ENCODE measurements at places on chromosomes 5 and 9. TPM values are rescaled to one million over a fixed set of nuclear protein-coding genes. Genes with fewer than 3 reads are reported as not detected.

DNA sequence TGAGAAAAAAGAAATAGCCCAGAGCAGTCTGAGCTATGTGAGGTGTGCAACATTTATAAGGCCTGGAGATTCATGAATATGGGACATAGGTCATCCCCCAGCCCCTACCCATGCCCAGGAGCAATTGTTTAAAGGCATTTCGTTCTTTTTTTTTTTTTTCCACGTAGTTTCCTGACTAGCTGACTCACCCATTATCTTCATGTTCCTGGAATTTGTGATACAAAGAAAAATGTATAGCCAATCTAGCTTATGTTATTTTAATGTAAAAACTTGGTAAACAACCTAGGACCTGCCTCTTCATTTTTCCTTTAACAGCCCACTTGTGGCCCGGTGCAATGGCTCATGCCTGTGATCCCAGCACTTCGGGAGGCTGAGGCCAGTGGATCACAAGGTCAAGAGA is 81.3 kb downstream of the OSTF1 start:
- H3K27me3 ChIP-seq: no peaks in the 10 kb centered on the region
- DNase-seq: peak; percentile 60
- H3K4me1 ChIP-seq: peaks cover 32% of the 10 kb centered on the region

GRCh38 chr5:156149213-156149612 is 177.8 kb upstream of the SGCD start:
- no peak overlapping the region for H3K27ac ChIP-seq
- DNase-seq: no peak
- H3K27me3 ChIP-seq: no peaks in the 10 kb centered on the region

GRCh38 chr5:159419576-159419975 is 89.3 kb upstream of the IL12B start:
- no peaks in the 10 kb centered on the region for H3K27me3 ChIP-seq
- no peaks in the 10 kb centered on the region for H3K36me3 ChIP-seq
- no peak overlapping the region for H3K4me3 ChIP-seq
- DNase-seq: no peak
- no peak overlapping the region for H3K27ac ChIP-seq

- peak; percentile 43 for DNase-seq
- peak overlapping the region; percentile 22 for H3K27ac ChIP-seq
- peaks cover 23% of the 10 kb centered on the region for H3K27me3 ChIP-seq
- peak overlapping the region; percentile 83 for H3K4me3 ChIP-seq
- H3K4me1 ChIP-seq: peaks cover 30% of the 10 kb centered on the region
Measured at GRCh38 chr5:107669096-107670031, 1.4 kb downstream of the EFNA5 start.

IFNA2 gene
- total RNA-seq: not detected

AP3B1 gene
- total RNA-seq: 26.3 TPM

- H3K27me3 ChIP-seq: no peaks in the 10 kb centered on the region
- DNase-seq: no peak
- no peak overlapping the region for H3K4me3 ChIP-seq
- H3K4me1 ChIP-seq: no peaks in the 10 kb centered on the region
Measured at GRCh38 chr5:180115326-180116076, 43.9 kb upstream of the RNF130 start.

FOXD4L6 gene
- not detected for total RNA-seq

- no peaks in the 10 kb centered on the region for H3K27me3 ChIP-seq
- no peak for DNase-seq
- no peaks in the 10 kb centered on the region for H3K4me1 ChIP-seq
- H3K4me3 ChIP-seq: no peak overlapping the region
- H3K36me3 ChIP-seq: no peaks in the 10 kb centered on the region
Measured at GRCh38 chr5:159650803-159651202, 265.5 kb upstream of the ADRA1B start.

GRCh38 chr5:24899180-24899579 is 254.4 kb upstream of the CDH10 start:
- DNase-seq: no peak
- no peaks in the 10 kb centered on the region for H3K36me3 ChIP-seq
- H3K27me3 ChIP-seq: no peaks in the 10 kb centered on the region
- H3K4me1 ChIP-seq: no peaks in the 10 kb centered on the region
- no peak overlapping the region for H3K27ac ChIP-seq

GRCh38 chr5:157999696-158000095 is 140.8 kb upstream of the CLINT1 start:
- no peak overlapping the region for H3K27ac ChIP-seq
- no peak overlapping the region for H3K4me3 ChIP-seq
- no peak for DNase-seq
- H3K36me3 ChIP-seq: no peaks in the 10 kb centered on the region
- H3K27me3 ChIP-seq: no peaks in the 10 kb centered on the region

GRIN1 gene
- total RNA-seq: 0.11 TPM

GRCh38 chr9:8338767-8339510 is 539.4 kb upstream of the DMAC1 start:
- H3K27ac ChIP-seq: no peak overlapping the region
- no peaks in the 10 kb centered on the region for H3K4me1 ChIP-seq
- DNase-seq: no peak
- no peaks in the 10 kb centered on the region for H3K27me3 ChIP-seq
- H3K4me3 ChIP-seq: no peak overlapping the region

DNA sequence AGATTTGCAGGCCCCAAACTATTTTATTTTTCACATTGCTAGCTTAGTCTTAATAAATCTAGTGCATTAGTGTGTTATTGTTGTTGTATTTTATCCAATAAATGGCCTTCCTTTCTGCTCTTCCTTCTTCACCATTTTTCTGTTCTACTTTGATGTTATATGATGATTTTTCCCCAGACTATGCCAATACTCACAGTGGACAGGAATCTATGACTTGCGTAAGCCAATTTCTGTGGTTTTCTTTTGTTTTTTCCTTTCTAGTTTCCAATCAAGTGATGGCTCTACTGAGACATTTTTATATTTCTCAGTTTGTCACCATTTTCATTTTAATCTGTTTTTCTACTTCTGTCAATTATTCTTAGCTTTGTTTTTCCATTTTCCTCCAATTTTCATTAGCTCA is 106.8 kb upstream of the FBXL7 start:
- DNase-seq: no peak
- no peaks in the 10 kb centered on the region for H3K4me1 ChIP-seq
- peaks cover 27% of the 10 kb centered on the region for H3K27me3 ChIP-seq
- no peak overlapping the region for H3K4me3 ChIP-seq
- H3K36me3 ChIP-seq: no peaks in the 10 kb centered on the region
- H3K27ac ChIP-seq: no peak overlapping the region

FAM81B gene
- total RNA-seq: not detected

- no peak overlapping the region for H3K4me3 ChIP-seq
- H3K27ac ChIP-seq: no peak overlapping the region
- no peaks in the 10 kb centered on the region for H3K4me1 ChIP-seq
- H3K27me3 ChIP-seq: no peaks in the 10 kb centered on the region
- no peaks in the 10 kb centered on the region for H3K36me3 ChIP-seq
Measured at GRCh38 chr9:83383034-83383433, 155.2 kb downstream of the FRMD3 start.

PCDHA11 gene
- total RNA-seq: not detected

- H3K27ac ChIP-seq: no peak overlapping the region
- no peaks in the 10 kb centered on the region for H3K36me3 ChIP-seq
- H3K27me3 ChIP-seq: no peaks in the 10 kb centered on the region
- no peaks in the 10 kb centered on the region for H3K4me1 ChIP-seq
- no peak for DNase-seq
- no peak overlapping the region for H3K4me3 ChIP-seq
Measured at GRCh38 chr5:113281194-113281593, 153.6 kb downstream of the TSSK1B start.

GRCh38 chr5:74017112-74017511 is 391.1 kb downstream of the ARHGEF28 start:
- peak; percentile 82 for DNase-seq
- H3K4me1 ChIP-seq: peaks cover 26% of the 10 kb centered on the region
- H3K27me3 ChIP-seq: no peaks in the 10 kb centered on the region
- no peak overlapping the region for H3K4me3 ChIP-seq
- H3K27ac ChIP-seq: peak overlapping the region; percentile 96

DNA sequence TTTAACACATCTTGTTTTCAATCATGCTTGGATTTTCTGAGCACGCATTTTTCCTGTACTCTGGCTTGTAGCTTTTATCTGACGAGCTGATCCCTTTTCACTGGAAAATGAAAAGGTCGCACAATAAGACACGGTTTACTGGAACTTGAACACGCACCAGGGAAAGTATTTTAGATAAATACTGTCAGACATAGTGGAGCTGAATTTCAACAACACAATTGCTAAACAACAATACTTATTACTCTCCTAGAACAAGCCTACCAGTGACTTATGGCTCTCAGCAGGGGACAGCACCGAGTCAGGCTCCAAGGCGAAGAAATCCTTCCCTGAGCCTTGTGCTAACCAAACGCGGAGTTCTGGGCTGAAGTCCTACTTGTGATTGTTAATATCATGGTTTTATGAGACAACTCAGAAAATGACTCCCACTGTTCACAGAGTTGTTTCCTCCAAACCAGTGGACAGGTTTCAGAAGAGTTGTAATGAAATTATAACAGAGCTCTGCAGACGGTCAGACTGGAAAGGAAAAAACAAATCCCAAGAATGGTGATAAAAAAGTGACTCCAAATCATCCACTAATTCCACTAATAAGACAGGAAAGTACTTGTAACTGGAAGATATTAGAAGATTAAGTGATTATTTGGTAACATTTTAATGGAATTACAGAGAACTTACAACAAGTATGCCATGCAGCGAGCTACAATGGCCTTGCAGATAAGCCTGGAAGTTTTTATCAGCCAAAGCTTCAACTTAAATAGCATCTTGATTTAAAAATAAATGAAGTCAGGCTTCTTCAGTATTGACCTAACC is 359.6 kb downstream of the EBF1 start:
- DNase-seq: peak; percentile 11
- H3K4me3 ChIP-seq: no peak overlapping the region
- no peaks in the 10 kb centered on the region for H3K27me3 ChIP-seq
- H3K27ac ChIP-seq: no peak overlapping the region

- no peak for DNase-seq
- H3K4me1 ChIP-seq: peaks cover 6% of the 10 kb centered on the region
- no peaks in the 10 kb centered on the region for H3K36me3 ChIP-seq
- H3K4me3 ChIP-seq: no peak overlapping the region
- H3K27ac ChIP-seq: no peak overlapping the region
- no peaks in the 10 kb centered on the region for H3K27me3 ChIP-seq
Measured at GRCh38 chr9:127223266-127223665, 41.3 kb upstream of the GARNL3 start.

MED7 gene
- total RNA-seq: 10.6 TPM

GRCh38 chr9:102085548-102085947 is 347.1 kb upstream of the GRIN3A start:
- no peaks in the 10 kb centered on the region for H3K36me3 ChIP-seq
- H3K4me3 ChIP-seq: no peak overlapping the region
- H3K27ac ChIP-seq: no peak overlapping the region
- no peaks in the 10 kb centered on the region for H3K4me1 ChIP-seq
- no peak for DNase-seq

DNA sequence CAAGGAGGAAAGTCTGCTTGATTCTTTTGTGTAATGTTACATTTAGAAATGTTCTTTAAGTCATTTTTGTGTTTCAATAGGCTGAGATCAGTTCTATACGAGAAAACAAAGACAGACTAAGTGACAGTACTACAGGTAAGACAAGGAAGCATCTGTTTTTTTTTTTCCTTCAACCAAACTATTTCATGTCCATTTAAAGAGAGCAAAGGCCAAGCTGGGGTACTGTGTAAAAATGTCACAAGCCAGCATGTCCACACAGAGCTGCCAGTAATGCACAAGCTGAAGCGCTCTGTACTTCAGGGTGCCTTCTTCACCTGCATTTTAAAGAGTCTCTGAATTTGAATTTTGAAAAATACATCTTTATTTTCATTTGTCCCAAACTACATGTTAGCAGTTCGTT is 20.2 kb upstream of the TTC23L start:
- no peak for DNase-seq
- no peak overlapping the region for H3K27ac ChIP-seq
- H3K27me3 ChIP-seq: no peaks in the 10 kb centered on the region
- no peaks in the 10 kb centered on the region for H3K4me1 ChIP-seq
- H3K36me3 ChIP-seq: peaks cover 56% of the 10 kb centered on the region

- H3K4me3 ChIP-seq: no peak overlapping the region
- no peak overlapping the region for H3K27ac ChIP-seq
- DNase-seq: no peak
- H3K4me1 ChIP-seq: no peaks in the 10 kb centered on the region
- no peaks in the 10 kb centered on the region for H3K36me3 ChIP-seq
Measured at GRCh38 chr5:42120070-42120469, 195.0 kb downstream of the FBXO4 start.

SGCD gene
- 0.15 TPM for total RNA-seq

GRCh38 chr5:113778147-113778546 is 264.7 kb downstream of the YTHDC2 start:
- no peaks in the 10 kb centered on the region for H3K27me3 ChIP-seq
- no peaks in the 10 kb centered on the region for H3K4me1 ChIP-seq
- no peaks in the 10 kb centered on the region for H3K36me3 ChIP-seq
- no peak overlapping the region for H3K4me3 ChIP-seq
- no peak for DNase-seq

CCDC183 gene
- total RNA-seq: 0.87 TPM

- no peaks in the 10 kb centered on the region for H3K36me3 ChIP-seq
- DNase-seq: no peak
- H3K4me1 ChIP-seq: no peaks in the 10 kb centered on the region
- no peak overlapping the region for H3K4me3 ChIP-seq
Measured at GRCh38 chr9:123960366-123960765, 30.4 kb upstream of the DENND1A start.

GRCh38 chr9:126380447-126380846 is 53.8 kb downstream of the MVB12B start:
- no peak overlapping the region for H3K27ac ChIP-seq
- no peak overlapping the region for H3K4me3 ChIP-seq
- no peaks in the 10 kb centered on the region for H3K27me3 ChIP-seq
- no peaks in the 10 kb centered on the region for H3K36me3 ChIP-seq

DNA sequence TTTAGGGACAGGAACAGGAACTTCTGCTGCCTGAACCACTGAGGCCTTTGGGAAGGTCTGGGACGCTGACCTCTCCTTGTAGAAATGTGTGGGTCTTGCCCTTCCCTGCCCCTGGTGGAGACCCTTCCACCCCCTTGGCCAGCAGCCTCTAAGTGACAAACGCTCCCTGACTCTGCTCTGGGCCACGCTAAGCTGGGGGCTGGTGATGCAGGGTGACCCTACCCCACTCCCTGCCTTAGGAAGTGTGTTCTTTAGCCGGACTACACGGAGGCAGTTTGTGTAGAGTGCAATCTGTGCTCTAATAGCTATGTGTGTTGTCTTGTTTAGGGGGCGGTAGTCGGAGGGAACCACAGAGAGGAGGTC is 123.0 kb downstream of the COL23A1 start:
- no peaks in the 10 kb centered on the region for H3K27me3 ChIP-seq
- H3K27ac ChIP-seq: no peak overlapping the region
- H3K4me1 ChIP-seq: peaks cover 18% of the 10 kb centered on the region
- H3K36me3 ChIP-seq: no peaks in the 10 kb centered on the region

DNA sequence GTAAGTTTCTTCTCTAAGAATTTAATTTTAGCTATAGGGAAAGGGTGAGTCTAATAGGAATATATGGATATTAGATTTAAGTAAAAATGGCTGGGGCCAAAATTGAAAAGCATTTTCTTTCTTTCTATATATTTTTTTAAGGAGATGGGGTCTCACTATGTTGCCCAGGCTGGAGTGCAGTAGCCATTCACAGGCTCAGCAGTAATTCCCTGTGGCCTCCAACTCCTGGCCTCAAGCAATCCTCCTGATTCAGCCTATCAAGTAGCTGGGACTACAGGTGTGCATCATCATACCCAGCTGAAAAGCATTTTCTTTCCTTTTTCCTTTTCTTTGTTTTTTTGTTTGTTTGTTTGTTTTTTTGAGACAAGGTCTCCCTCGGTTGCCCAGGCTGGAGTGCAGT is 41.1 kb downstream of the CSNK1A1 start:
- H3K4me3 ChIP-seq: no peak overlapping the region
- no peak for DNase-seq
- H3K27ac ChIP-seq: no peak overlapping the region
- peaks cover 86% of the 10 kb centered on the region for H3K36me3 ChIP-seq
- H3K27me3 ChIP-seq: no peaks in the 10 kb centered on the region

All from PC-3 (cell line).